ENCODE measurements at places on chromosomes 12 and 14.
A peak's percentile ranks its signal among the peaks of the same experiment; 100 is the strongest.

DNA sequence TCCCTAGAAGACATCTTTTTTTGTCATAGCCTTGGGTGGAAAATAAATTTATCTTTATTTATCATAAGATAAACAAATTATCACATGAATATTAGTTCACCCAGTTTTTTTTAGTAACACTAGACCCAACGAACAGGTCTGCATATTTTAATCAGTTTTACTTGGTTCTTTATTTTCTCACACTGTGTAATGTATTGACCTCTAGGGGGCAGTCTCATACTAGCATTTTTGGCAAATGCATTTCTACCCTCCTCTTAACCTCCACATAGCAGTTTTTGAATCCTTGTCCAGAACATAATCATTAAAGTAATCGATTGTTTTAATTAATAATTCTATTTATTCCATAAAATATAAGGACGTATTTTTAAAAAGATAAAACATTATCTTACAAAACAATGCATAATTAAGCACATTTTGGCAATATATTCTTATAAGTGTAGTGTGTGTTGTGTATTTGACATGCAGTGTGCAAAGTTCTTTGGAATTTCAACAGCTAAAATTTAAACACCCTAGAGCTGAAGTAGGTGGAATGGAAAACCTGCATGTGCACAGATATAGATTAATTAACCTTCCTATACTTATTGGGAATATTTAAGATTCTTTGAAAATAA, 31.6 kb upstream of the PTPRQ start:
- DNase-seq: peak; percentile 71

- DNase-seq: no peak
Observed at GRCh38 chr14:69712599-69713088, 54.3 kb upstream of the SRSF5 start.

DNA sequence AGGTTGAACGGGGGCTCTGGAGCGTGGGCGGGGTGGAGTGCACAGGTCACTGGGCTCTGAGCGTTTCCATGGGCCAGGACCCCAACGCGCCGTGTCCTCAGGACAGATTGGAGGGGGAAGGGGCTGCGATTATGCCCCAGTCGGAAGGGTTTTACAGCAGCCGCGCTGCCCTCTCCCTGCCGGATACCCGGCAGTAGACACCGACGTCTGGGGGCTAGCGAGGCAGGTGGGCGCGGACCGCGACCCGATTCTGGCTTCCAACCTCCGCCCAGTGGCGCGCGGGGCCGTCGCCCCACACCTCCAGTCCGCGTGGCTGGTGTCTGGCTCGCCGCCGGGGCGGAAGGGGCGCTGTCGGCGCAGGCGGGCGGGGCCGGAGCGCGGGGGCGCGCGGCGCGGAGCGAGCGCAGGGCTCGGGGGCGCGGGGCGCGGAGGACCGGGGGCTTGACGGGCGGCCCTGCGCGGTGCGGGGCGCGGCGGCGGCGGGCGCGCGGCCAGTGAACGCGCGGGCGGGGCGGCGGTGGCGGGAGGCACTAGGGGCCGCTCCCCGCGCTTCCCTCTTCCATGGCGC, 2.4 kb upstream of the KIF26A start:
- no peak for DNase-seq

DNA sequence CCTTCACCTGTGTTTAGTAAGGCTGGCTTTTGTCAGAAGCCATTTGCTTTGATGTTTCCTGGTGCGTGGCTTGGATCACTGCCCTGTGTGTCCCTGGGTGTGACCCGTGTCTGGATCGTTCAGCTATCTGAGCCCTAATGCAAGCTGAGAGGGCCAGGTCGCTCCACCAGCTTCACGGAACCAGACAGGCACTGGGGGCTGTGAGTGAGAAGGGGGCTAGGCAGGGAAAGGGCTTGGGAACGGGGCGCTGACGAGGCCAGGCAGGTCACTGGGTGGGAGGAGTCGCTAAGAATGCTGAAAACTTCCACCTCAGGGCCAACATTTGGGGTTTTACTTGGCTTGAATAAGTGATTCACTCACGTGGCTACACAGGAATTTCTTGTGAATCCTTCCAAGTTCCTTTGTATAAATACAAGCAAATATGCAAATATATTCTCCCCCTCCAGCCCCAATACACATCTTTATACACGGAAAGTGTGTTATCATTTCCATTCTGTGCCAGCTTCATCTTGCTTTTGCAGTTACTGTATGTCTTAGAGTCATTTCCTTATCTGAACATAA, 24.2 kb upstream of the MMP17 start:
- peak; percentile 45 for DNase-seq

DNA sequence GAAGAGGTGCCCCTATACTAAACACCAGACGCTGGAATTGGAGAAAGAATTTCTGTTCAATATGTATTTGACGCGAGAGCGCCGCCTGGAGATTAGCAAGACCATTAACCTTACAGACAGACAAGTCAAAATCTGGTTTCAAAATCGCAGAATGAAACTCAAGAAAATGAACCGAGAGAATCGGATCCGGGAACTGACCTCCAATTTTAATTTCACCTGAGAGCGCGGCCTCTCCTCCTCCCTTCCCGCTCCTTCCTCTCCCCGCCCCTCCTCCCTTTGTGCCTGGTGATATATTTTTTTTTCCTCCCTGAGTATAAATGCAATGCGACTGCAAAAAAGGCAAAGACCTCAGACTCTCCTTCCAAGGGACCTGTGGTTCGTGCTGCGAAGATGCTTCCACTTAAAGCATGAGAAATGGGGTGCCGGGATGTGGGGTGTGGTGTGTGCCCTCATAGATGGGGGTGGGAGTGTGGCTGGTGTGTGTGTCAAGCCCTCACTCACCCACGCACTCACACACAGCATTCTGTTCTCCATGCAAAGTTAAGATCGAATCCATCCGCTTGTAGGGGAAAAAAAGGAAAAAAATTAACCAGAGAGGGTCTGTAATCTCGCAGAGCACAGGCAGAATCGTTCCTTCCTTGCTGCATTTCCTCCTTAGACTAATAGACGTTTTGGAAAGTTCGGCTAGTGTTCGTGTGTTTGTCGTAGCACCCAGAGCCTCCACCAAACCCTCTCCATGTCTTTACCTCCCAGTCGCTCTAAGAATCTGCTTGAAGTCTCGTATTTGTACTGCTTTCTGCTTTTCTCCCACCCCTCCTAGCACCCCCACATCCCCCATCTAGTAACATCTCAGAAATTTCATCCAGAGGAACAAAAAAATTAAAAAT, 4.5 kb downstream of the HOXC10 start:
- DNase-seq: peak; percentile 77

DNA sequence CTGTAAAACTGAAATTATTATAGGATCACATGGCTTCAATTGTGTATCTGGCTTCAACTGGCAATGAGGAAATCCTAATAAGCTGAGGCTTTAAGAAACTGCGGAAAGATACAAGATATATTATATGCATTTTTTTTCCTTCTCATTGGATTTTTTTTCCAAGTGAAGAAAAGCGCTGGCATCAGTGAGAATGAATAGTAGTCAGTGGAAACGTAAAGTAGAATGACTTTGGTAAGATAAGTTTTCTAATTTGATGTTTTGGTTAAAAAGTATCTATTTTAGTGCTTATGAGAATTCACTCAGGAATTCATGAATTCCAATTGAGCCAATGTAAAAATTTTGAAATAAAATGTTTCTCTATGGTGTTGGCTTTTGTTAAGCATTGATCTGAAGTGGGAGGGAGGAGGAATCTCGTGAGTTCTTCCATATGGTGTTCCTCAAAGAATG, 173.5 kb upstream of the FRMD6 start:
- DNase-seq: no peak

DNA sequence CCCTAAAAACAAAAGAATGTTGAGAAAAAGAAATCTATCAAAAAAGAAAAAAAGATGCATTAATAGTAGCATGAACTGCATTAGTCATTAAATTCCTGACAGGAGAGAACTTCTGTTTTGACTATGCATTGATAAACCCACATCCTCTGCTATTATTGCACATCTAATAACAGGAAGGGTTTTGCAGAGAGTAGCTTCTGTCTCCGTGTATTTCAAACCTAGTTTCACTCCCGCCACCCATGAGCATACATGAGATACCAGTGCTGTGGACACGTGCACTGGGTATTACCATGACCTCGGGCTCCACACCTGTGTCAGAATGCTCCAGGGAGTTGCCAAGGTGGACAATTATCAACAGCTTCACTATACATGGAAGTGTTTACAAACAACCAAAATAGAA, 449.1 kb upstream of the SOX5 start:
- DNase-seq: no peak

DNA sequence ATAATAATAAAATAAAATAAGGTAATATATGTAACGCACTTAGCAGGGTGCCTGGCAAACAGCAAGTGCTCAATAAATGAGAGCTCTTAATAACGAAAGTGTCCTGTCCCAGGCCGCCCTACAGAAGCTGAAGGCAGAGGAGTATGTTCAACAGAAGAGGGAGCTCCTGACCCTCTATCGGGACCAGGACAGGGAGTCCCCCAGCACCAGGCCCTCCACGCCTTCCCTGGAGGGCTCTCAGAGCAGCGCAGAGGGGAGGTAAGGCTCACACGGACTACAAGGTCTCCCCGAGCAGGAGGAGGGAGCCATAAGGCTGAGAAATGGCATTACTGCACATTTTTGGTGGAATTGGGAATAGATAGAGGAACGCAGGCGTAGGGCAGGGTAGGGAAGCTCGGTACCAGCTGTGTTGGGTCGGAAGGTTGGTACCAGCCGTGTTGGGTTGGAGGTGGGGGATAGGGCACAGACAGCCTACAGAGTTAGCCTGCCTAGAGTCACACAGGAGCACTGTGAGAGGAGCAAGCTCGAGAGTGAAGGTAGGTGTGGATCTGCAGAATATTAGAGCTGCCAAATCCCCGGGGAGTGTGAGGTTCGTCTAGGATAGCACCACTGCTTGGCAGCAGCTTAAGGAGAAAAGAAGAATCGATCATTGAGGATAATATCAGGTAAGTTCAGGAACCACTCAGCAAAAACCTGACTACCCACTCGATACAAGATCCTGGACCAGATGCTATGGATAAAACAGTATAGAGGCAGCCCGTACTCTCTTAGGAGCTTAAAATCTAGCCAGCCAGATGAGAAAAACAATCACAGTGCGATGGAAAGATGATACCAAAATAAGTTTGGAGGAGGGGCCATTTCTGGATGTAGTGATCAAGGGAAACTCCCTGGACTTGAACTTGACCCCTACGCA, 15.3 kb downstream of the TNFRSF1A start:
- DNase-seq: peak; percentile 27

- no peak for DNase-seq
Observed at GRCh38 chr14:69459122-69459521, 25.4 kb upstream of the PLEKHD1 start.

- no peak for DNase-seq
Observed at GRCh38 chr12:122811777-122812176, 23.5 kb upstream of the HIP1R start.

DNA sequence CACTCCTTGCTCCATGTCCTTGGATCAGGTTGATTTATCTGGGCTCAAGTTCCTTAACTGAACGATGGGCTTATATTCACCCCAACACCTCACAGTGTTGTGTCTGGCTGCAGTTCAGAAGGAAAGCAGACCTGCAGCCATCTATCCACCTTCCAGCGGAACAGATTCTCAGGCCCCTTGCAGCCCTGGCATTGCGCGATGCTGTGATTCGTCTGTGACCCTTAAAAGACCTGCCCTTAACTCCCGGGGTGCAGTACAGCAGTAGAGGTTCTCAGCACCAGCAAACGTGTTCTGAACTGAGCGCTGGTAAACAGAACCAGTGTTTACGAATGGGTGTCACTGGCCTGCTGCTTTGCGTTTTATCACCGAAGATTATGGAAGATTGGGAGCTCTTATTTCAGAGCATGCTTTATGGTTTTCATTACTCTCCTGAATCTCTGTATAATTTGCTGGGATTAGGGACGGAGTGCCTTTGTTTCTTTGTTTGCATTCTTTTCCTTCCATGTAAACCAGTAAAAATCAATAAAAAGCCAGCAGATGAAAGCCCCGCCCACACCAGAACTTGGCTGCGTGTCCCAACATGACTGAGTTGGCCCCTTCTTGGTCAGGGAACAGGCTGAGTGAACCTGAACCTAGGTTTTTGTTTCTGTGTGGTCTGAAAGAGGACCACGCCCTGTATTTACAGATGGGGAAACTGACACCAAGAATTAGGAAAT, 286.7 kb upstream of the CRY1 start:
- DNase-seq: no peak

DNA sequence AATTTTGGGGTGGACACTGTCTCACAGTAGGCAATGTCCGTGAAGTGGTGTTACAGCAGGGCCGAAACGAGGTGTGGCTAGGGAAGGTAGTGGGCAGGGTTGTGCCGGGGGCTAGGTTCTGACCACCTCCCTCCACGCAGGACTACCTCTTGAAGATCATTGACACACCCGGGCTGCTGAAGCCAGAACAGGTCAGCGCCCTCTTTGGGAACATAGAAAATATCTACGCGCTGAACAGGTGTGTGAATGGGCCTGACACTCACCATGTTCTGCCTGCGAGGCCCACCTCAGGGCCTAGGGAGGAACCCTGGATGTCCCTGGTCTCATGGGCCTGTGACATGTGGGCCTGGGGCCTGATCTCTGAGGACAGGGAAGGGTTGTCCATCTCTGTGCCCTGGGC, 24.6 kb downstream of the PLEKHG3 start:
- DNase-seq: no peak

GRCh38 chr14:105433161-105433605, 13.6 kb downstream of the MTA1 start:
- no peak for DNase-seq

DNA sequence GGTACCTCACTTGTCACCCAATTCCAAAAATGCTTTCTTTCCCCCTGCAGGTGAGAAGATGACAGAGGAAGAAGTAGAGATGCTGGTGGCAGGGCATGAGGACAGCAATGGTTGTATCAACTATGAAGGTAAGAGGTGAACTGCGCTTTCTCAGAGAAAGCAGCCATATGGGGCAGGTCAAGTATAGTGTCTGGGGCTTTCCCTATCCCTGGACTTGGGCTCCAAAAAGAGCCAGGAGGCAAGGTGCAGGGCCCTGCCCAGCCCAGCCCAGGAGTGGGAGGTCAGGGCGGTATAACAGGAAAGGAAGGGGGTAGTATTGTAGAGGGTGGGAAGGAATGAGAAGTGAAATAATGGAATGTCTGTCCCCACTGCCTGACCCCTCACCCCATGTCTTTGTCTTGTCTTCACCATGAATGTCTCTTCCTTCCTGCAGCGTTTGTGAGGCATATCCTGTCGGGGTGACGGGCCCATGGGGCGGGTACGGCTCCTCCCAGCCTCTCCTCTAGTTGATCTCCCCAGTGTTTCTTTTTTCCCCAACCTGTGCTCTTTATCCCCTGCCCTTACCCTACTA, 2.1 kb downstream of the MYL6 start:
- DNase-seq: peak; percentile 60

DNA sequence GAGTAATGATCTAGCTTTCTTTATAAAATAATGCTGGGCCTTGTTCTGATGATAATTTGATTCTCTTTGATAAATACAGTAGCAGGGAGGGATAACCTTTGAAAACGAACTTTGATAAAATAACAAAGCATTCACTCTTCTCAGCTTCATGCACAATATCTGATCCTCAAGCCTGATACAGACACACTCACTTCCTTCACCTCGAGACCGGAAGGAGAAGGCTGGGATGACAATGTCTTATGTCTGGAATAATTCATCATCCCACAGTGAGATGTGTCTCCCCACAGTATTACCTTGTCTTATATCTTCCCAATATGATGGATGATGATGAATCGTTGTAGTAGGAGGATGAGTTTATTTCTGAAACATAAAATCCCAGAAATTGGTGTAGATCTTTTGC, 15.5 kb upstream of the NR1H4 start:
- DNase-seq: no peak

Data from HCEC 1CT (cell line).